ENCODE measurements at places on chromosomes 11 and 22.

GRCh38 chr11:111829185-111829968, 42.0 kb downstream of the ALG9 start:
- DNase-seq: no peak

GRCh38 chr11:71991494-71991893, 7.2 kb upstream of the IL18BP start:
- DNase-seq: no peak

GRCh38 chr11:802018-802617, 2.9 kb downstream of the PIDD1 start:
- DNase-seq: no peak

GRCh38 chr11:131618201-131618600, 247.8 kb downstream of the NTM start:
- no peak for DNase-seq

- DNase-seq: no peak
Observed at GRCh38 chr11:84634309-84634708, 992.8 kb downstream of the DLG2 start.

DNA sequence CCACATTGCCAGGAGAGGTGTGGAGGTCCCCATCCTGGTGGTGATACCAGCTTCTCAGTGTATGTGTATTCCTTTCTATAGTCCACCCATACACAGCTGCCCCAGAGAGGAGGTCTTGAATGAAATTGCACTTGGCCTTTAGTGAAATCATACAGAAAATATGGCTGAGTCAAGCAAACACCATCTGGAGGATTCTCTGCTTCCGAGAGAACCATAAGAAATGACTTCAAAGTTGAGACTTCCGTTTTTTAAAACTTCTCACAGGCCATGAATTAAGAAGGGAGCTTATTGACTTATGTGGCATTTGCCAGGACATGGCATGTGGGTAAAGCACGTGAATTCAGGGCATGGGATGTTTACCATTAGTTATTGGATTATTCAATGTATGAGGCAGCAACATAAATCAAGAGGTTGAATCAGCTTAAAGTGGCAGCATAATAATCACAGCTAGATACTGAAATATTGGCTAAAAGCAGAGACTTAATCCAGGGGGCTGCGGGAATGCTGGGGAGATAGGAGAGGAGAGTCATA, 119.1 kb upstream of the MTNR1B start:
- no peak for DNase-seq
